ENCODE measurements at places on chromosomes 7 and 10. TPM values are rescaled to one million over a fixed set of nuclear protein-coding genes. Genes with fewer than 3 reads are reported as not detected.

Gene OR2A2
- total RNA-seq, result not detected

- peak; percentile 13 for DNase-seq
Observed at GRCh38 chr10:101563007-101563406, 25.1 kb downstream of the POLL start.

DNA sequence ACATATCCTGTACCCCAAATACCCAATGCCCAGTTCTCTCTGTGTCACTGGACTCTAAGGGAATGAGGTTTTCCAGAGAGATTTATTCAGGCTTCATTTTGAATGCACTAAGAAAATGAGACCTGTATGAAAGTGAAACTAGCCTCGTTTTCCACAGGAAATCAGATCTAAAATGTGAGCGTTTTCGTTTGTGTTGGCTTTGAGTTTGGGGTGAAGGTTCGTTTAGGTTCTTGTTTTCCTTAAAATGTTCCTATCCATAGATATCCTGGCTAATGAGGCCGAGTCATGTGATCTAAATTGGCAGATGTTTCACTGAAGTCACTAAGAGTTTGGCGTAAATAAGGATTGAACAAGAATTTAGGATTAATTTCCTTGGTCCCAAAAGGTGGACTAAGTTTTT, 90.9 kb upstream of the BMPER start:
- DNase-seq, result no peak

DNA sequence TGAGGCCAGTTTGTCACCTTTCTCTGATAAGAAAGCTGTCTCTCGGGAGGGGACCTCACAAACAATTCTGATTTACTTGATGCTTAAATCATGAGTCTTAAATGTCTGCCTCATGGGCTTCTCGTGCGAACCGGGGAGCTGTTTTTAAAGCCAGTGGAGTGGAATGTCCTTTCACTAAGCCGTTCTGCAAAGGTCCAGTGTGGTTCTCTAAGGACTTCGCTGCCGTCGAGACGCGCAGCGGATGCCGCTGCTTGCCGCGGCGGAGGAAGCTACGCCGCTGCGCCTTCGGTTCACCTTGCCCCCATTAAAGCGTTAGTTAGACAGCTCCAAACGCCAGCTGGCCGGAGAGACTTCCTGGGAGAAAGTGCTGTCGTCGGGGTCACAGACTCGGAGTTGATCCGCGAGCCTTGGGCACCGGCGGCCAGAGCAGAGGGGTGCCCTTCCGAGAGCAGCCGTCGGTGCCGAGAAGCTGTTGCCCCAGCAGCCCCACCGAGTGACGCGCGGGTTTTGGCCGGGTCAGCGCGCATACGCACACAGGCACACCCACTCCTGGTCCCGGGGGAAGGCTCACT, 1.3 kb upstream of the HMX3 start:
- no peak for DNase-seq
